ENCODE measurements at places on chromosomes 13 and 19. TPM values are rescaled to one million over a fixed set of nuclear protein-coding genes. Genes with fewer than 3 reads are reported as not detected.

DNA sequence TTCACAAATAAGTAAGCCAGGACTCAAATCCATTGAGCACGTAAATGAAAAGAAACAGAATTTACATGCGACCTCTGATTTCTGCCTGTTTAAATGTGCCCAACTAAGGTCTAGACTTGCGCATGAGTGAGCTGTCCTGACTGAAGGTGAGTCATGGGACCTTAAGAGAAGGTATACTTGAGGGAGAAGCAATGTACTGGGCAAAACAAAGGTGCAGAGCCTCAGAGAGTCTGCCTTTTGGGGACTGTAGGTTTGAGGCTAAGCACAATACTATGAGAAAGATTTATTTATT lies 45.8 kb downstream of the UFM1 start:
- no peak for DNase-seq

RFPL4A gene
- total RNA-seq, result not detected

RNF113B gene
- not detected for total RNA-seq

IL12RB1 gene
- 0.27 TPM for total RNA-seq

- no peak for DNase-seq
These were observed 10.4 kb upstream of the ENOX1 start for GRCh38 chr13:43797159-43797558.

GRCh38 chr19:55809381-55810058 lies 22.3 kb downstream of the NLRP11 start:
- DNase-seq, result peak; percentile 87

DNA sequence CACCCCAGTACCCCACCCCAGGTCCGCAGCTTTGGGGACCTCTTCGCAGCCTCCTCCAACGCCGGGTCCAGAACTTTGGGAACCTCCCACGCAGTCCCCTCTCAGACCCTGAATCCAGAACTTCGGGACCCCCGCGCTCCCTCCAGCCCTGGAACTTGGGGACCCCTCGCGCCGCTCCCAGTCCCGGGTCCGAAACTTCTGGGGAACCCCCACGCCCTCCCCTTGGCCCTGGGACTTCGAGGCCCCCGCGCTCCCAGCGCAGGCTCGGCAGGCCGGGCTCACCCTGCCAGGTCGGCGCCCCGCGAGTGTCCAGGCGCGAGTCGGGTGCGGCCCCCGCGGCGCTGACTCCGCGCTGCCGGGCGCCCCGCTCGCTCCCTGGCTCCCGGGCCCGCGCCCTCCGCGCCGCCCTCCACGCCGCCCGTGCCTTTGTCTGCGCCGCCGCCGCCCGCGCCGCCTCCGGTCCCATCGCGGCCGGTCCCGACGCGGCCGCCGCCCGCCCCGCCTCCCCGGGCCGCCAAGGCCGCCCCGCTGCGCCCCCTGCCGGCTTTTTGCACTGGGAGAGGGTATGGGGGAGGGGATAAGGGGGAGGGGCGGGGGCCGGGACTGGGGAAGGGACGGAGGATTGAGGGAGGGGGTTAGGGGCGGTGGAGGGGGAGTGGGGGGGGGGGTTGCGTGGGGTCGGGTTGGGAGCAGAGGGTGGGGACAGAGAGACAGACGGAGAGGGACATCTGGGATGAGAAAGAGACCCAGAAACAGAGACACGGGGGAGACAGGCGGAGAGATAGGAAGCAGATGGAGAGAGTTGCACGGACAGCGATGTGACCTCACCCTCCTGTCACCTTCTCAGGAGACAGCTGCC lies at the start of gene HOMER3:
TSS of gene HOMER3 (minus strand) at position 449 of the 859 bp plus-strand sequence. CDS start 2,235 bp downstream, outside the sequence.
- peak; percentile 56 for DNase-seq

- no peak for DNase-seq
These were observed 8.3 kb downstream of the F7 start for GRCh38 chr13:113113846-113114271.

FXYD1 gene
- not detected for total RNA-seq

- no peak for DNase-seq
These were observed 38.1 kb downstream of the TMEM255B start for GRCh38 chr13:113796964-113797676.

DNA sequence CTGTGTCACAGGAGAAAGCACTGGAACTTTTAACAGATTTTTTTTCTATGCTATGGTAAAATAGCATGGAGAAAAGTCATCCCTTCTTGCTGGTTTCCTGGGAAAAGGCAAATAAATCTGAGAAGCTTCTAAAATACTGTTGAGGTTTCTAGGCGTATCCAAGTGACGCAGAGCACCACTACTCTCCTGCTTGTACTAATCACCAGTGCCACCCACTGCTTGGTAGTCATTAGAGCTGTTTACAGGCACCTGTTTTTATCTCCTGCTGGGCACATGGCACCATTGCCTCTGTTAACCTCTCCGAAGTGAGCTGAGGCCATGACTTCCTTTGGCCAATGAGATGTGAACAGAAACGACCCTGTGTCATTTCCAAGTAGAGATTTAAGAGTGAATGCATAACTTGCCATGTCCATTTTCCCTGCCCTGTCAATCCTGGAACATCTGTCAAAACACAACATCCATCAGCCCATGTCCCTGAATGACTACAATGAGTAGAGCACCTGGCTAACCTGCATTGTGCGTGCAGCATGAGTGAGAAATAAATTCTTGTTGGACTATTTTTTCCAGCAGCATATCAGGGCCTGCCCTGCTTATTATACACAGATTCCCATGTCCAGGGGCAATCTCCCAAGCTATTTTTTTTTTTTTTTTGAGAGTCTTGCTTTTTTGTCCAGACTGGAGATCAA lies 17.3 kb upstream of the OXGR1 start:
- no peak for DNase-seq

DNA sequence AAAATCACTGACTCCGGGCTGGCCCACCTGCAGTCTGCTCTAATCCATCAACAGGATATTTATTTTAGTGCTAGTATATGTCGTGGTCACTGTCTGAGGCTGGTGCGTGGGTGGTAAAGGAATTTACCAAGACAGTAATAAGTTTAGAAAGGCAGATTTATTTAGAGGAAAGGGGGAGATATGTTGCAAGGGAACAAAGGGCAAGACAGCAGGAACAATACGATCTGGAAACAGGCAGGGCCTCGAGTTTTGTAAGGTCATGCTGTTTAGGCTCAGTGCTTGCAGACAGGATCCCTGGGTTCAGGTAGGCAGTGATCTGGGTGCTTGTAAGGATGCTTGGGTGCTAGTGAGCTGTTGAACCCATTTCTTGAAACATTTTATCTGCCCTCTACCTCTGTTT lies 748.2 kb upstream of the SLITRK5 start:
- DNase-seq, result no peak

VSTM2B gene
- total RNA-seq, result not detected

GRCh38 chr13:61417086-61417570 lies 1.5 kb upstream of the PCDH20 start:
- no peak for DNase-seq

ETV2 gene
- total RNA-seq, result 0.40 TPM

TNNI3 gene
- total RNA-seq, result 1.6 TPM

PCDH8 gene
- total RNA-seq, result 0.11 TPM

SULT2A1 gene
- total RNA-seq, result 0.21 TPM

- no peak for DNase-seq
These were observed 99.6 kb downstream of the ING1 start for GRCh38 chr13:110812869-110813645.

DNA sequence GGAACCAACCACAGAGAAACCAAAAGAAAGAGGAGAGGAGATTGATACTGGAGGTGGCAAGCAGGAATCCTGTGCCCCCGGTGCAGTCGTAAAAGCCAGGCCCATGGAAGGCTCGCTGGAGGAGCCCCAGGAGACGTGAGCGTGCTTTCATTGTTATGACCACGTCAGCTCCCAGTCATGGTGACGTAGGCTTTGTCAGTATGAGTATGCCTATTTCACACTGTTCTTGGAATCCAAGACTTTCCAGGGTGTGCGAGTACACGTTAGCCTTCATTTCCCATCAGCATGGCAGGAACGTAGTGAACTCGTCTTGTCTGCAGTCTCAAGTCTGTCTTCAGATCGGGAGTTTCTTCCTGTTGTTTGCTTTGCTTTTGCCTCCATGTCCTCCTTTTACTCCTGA lies 15.4 kb upstream of the CHAMP1 start:
- DNase-seq, result no peak

DNA sequence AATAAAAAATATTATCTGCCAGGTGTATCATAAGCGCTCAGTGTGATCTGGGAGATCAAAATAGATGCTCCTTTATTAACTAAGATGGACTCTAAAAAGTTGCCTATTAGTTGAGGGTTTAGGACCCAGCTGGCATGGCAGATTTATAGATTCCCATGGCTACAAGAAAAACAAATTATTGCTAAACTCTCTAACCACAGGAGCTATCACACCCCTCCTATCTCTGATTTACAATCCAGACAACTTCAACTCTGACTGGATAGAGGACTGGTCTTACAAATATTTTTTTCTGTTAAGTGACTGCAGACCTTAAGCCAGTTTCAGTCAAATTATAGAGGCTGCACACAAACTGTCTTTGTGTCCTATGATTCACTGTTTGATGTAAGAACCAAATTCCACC lies 45.4 kb upstream of the MYCBP2 start:
- no peak for DNase-seq

- DNase-seq, result no peak
These were observed 669 bp downstream of the GADD45B start for GRCh38 chr19:2476451-2477140.

DNA sequence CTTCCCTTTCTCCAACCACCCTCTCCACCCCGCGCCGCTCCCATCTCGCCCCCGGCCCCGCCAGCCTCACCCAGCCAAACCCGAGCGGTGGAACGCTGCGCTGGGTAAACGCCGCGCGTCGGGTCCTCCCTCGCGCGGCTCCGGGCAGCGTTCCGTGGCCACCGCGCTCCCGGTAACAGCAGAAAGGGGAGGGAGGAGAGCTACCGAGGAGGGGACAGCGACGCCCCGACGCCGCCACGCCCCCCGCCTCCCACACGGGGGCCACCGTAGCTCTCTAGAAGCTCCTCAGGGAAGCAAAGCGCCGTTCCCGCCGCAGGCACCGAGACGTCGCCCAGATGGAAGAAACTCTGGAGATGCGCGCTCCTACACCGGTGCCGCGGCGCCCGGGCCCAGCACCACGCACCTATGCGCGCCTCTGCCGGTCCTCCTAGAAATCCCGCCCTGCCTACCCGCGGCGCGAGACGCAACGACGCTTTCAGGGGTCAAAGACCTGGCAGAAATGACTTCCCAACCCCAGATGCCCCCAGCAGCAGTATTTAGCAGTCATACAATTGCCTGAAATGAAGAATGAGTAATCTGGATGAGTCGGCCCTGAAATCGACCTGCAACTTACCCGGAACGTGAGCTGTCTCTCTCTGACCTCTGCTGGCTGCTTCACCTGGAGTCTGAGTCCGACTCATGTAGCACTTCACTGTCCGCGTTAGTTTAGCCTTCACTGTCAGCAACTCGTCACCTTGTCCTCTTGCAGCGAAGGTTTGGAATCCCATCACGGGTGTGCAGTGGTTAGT lies at the start of gene RUBCNL:
TSS of gene RUBCNL (minus strand) at position 189 of the 788 bp plus-strand sequence. CDS start 14,777 bp downstream, outside the sequence.
- DNase-seq, result peak; percentile 54

GRCh38 chr13:40518481-40518882 lies 148.0 kb downstream of the FOXO1 start:
- no peak for DNase-seq

GRCh38 chr19:38412961-38413360 lies 10.1 kb downstream of the FAM98C start:
- no peak for DNase-seq

DNA sequence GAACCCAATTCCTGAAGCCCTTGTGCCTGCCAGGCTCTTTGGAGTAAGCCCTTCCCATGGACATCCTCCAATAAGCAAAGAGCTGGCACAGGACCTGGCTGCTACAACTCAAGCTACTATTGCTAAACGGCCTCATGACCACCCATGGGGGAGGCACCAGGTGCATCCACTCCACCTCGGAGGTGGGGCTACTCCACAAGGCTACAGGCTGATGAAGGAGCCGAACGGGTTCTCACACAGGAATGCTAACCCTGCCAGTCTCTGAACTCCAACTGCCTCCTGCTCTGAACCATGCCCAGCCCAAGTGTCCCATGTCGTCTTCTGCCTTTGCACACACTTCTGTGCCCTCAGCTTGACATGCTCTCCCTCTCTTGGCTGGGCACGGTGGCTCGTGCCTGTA lies 10.0 kb downstream of the SYMPK start:
- no peak for DNase-seq

CGB8 gene
- total RNA-seq, result not detected

DNA sequence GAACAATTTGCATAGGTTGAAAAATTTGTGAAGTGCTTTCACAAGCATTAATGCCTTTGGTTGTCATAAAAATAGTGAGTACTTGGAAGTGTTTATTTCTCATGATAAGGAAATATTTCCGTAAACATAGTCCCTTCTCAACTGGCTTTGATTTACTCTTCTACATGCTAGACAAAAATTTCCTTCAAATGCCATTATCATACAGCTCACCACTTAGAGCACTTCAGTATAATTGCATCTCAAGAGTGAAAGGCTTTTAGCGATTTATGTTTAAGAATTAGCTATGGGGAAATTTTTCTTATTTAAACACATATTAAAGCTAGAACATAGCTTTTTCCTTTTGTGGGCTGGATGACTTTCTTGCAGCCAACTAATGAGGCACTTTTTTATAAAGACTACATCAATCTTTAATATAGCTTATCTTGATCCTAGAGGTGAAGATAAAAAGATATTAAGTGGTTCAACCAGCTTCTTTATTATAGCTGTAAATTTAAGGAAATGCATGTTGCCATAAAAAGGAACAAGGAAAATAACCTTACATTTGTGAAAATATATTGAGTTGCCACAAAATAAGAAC lies 656.8 kb downstream of the SLITRK6 start:
- no peak for DNase-seq

DNA sequence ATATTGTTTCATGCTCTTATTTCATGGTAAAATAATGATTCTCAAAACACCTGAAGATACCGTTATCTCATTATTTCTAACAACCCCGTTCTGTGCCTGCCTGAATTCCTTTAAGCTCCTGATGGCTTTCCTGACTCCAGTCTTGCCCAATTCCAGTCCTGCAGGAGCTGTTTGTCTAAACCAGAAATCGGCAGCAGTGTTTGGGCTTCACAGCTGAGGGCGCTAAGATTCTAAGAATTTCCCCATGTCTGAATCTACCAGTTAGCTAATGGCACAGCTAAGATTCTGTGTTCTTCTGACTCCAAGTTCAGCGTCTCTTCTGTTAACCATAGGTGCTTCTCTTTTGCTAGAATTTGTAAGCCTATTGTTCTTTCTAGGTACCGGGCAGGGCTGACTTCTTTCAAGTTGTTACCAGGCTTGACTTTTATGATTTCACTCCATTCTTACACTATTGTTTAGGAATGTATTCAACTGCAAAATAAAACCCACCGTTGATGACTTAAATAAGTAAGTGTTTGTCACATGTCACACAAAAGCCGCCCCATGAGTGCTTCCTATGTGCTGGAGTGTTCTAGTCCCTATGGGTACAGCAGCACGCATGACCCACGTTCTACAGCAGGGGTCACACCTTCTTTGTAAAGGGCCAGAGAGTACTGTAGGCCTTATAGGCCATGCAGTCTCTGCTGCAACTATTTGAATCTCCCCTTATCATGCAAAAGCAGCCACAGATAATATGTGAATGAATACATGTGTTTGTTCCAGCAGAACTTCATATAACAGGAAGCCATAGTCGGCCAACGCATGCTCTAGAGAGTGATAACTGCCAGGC lies 168.3 kb upstream of the RNF113B start:
- DNase-seq, result peak; percentile 32

ZNF526 gene
- total RNA-seq, result 6.8 TPM
